ENCODE measurements at places on chromosomes 3 and 15.

- no peak for DNase-seq
These were observed 284.9 kb downstream of the TLE3 start for GRCh38 chr15:69812861-69813261.

- no peak for DNase-seq
These were observed 303.9 kb downstream of the AGBL1 start for GRCh38 chr15:86383611-86384010.

DNA sequence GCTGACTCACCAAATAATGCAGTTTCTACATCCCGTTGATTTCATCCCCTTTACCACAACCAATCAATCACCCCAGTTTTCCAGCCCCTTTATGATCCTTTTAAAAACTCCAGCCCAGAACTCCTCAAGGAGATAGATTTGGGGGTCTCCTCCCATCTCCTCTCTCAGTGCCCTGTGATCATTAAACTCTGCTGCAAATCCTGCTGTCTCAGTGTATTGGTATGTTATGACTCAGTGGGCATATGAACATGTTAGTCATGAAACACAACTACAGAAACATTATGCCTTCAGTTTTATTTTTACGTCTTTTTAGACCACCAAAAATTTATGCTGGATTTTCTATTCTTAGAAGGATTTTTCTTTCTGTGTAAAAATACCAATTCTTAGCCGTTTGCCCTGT, 213.7 kb downstream of the DIPK2A start:
- DNase-seq = no peak

- DNase-seq = no peak
These were observed 53.4 kb upstream of the PPIB start for GRCh38 chr15:64216196-64216595.
